Hindlimb muscle (tissue), 1 donor: ENCODE measurements at places on chromosomes 13 and 19. TPM values are rescaled to one million over a fixed set of nuclear protein-coding genes. Genes with fewer than 3 reads are reported as not detected.

Gene RAB11B
- polyA plus RNA-seq: 85.3 TPM

Gene PSG7
- not detected for polyA plus RNA-seq

Gene SYNGR4
- polyA plus RNA-seq: not detected

Gene ZNF880
- polyA plus RNA-seq: 16.4 TPM

DNA sequence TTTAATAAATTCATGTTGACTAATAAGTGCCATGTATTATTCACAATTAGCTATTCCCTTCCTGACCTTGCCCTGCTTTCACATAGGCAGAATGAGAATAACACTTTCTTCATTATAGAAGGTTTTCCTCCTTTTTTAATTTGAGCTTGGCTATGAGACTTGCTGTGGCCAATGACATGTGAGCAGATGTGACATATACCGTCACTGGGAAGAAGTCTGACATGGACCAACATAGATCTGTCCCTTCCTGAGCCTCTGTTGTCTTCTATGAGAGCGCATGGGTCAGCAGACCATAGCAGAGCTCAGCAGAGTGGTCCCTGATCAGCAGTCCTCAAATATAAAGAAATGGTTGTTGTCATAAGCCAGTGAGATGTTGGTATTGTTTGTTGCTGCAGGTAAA is 163.9 kb downstream of the DACH1 start:
- no peak for DNase-seq

DNA sequence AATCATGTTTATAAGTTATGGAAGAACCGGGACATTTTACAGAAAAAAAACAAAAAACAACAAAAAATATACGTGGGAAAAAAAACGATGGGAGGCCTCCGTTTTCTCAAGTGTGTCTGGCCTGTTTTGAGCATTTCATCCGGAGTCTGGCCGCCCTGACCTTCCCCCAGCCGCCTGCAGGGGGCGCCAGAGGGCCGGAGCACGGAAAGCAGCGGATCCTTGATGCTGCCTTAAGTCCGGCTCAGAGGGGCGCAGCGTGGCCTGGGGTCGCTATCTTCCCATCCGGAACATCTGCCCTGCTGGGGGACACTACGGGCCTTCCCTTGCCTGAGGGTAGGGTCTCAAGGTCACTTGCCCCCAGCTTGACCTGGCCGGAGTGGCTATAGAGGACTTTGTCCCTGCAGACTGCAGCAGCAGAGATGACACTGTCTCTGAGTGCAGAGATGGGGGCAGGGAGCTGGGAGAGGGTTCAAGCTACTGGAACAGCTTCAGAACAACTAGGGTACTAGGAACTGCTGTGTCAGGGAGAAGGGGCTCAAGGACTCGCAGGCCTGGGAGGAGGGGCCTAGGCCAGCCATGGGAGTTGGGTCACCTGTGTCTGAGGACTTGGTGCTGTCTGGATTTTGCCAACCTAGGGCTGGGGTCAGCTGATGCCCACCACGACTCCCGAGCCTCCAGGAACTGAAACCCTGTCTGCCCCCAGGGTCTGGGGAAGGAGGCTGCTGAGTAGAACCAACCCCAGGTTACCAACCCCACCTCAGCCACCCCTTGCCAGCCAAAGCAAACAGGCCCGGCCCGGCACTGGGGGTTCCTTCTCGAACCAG is 1.8 kb upstream of the APOE start:
- peak; percentile 77 for DNase-seq

GRCh38 chr13:113120300-113121182 is 2.1 kb upstream of the F10 start:
- no peak for DNase-seq

DNA sequence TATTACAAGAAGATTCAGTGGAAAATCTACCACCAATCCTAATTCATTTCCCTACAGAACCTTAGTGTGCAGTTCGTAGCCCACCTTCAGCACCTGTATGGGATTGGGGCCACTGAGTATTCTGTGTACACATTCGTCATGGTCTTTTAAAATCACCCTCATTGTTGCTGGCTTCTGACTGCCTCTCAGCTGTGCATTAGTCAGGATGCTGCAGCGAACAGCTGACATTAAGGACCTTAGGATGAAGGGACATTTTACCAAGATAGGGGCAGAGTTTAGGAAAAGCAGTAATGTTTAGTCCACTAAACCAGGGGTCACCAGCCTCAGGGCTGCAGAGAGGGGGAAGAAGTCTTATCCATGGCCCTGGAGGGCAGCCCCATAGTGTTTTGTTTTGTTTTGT is 176.5 kb downstream of the COL4A1 start:
- DNase-seq: no peak

GRCh38 chr13:23918208-23918607 is 20.9 kb upstream of the C1QTNF9B start:
- DNase-seq: no peak

- DNase-seq: no peak
These were observed 2.6 kb downstream of the SAFB2 start for GRCh38 chr19:5619946-5620345.

DNA sequence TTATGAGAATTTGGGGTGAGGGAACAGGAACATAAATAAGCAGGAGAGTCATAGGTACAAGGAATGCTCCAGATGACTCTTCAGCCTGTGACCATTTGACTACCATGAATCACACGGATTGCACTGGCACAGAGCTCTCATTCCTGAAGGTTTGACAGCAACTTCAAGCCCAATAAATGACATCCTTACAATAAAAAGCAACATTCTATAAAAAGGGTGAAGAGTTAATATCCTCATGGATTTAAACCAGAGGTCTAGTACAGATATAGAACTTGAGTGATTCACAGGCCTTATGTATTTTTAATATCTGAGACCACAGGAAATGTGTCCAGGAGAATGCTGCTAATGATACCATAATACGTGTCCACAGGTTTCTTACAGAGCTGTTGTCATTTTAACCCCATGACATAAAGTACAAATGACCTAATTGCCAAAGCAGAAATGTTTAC is 158.1 kb downstream of the IRS2 start:
- no peak for DNase-seq
